ENCODE measurements at places on chromosomes 11 and 22. TPM values are rescaled to one million over a fixed set of nuclear protein-coding genes. Genes with fewer than 3 reads are reported as not detected.

GRCh38 chr11:32894149-32894827 is 1.7 kb downstream of the QSER1 start:
- no peaks in the 10 kb centered on the region for H3K36me3 ChIP-seq
- peak overlapping the region; percentile 96 for H3K4me3 ChIP-seq
- peak overlapping the region; percentile 97 for H3K27ac ChIP-seq

OR2AG1 gene
- not detected for total RNA-seq

DNA sequence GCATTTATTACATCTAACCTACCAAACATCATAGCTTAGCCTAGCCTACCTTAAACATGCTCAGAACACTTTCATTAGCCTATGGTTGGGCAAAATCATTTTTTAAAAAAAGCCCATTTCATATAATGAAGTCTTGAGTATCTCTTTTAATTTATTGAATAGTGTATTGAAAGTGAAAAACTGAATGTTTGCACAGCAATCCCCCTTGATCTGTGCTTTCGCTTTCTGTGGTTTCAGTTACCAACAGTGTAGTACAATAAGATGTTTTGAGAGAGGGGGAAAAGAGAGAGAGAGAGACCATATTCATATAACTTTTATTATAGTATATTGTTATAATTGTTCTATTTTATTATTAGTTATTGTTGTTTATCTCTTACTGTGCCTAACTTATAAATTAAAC is 8.4 kb upstream of the MAP6 start:
- peaks cover 29% of the 10 kb centered on the region for H3K27me3 ChIP-seq
- no peak overlapping the region for H3K4me3 ChIP-seq
- no peaks in the 10 kb centered on the region for H3K36me3 ChIP-seq
- H3K4me1 ChIP-seq = no peaks in the 10 kb centered on the region
- H3K27ac ChIP-seq = no peak overlapping the region

DNA sequence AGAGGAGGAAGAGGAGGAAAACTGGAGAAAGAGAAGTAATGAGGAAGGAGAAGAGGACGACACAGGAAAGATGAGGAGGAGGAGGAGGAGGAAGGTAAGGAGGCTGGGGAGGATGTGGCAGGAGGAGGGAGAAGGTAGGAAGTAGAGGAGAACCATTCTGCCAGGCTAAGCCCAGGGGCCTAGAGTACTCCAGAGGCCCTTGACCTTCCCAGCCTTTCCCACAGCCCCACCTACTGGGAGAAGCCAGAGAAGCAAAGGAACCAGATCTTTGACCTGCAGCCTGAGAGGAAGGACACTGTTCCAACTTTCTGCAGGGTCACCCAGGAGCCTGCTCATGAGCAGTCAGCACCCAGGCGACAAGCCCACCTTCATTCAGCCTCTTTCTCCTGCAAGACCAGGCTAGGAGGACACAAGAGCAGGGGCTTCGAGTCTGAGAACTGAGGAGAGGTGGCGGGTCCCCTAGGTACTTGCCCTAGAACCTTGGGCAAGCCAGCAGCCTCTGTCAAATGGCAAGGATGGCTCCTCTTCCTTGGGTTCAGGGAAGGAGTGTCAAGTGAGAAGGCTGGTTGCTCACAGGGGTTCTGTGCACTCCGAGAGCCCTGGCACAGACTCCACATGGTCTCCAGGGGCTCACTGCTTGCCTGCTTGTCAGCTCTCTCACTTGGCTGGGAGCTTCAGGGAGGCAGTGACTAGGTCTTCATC is 27.9 kb upstream of the OAF start:
- DNase-seq = peak; percentile 58
- no peaks in the 10 kb centered on the region for H3K36me3 ChIP-seq
- no peak overlapping the region for H3K4me3 ChIP-seq

FAM111A gene
- total RNA-seq = 25.3 TPM

DNA sequence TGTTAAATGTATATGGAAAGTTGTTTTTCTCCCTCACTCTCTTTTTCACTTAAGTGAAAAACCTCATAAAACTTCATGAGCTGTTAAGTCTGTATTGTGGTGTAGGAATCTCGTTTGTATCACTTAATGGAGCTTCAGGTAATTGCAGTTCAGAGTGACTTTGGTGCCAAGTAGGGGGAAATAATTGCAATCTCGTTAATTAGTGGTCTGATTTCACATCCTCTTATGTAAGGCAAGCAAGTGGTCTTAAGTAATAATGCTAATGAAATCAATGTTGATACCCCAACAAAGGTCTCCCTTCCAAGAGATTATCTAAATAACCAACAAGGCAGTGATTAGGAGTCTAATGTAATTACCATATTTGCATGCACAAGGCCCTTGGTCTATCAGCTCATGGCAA is 174.2 kb upstream of the SORL1-AS1 start:
- H3K4me1 ChIP-seq = peaks cover 9% of the 10 kb centered on the region
- H3K27ac ChIP-seq = no peak overlapping the region
- H3K4me3 ChIP-seq = no peak overlapping the region

All from suprapubic skin (tissue), 4 donors.